Thymus (tissue), 14 donors: ENCODE measurements at places on chromosomes 2 and 18.

- no peaks in the 10 kb centered on the region for H3K27me3 ChIP-seq
- no peak for DNase-seq
- H3K36me3 ChIP-seq: no peaks in the 10 kb centered on the region
- no peak overlapping the region for H3K4me3 ChIP-seq
- H3K4me1 ChIP-seq: no peaks in the 10 kb centered on the region
Observed at GRCh38 chr2:2464094-2464493, 133.0 kb upstream of the MYT1L start.

GRCh38 chr18:4587204-4587603 is 132.1 kb upstream of the DLGAP1 start:
- no peak overlapping the region for H3K27ac ChIP-seq
- no peaks in the 10 kb centered on the region for H3K27me3 ChIP-seq
- H3K4me1 ChIP-seq: no peaks in the 10 kb centered on the region
- H3K4me3 ChIP-seq: no peak overlapping the region
- H3K36me3 ChIP-seq: no peaks in the 10 kb centered on the region

DNA sequence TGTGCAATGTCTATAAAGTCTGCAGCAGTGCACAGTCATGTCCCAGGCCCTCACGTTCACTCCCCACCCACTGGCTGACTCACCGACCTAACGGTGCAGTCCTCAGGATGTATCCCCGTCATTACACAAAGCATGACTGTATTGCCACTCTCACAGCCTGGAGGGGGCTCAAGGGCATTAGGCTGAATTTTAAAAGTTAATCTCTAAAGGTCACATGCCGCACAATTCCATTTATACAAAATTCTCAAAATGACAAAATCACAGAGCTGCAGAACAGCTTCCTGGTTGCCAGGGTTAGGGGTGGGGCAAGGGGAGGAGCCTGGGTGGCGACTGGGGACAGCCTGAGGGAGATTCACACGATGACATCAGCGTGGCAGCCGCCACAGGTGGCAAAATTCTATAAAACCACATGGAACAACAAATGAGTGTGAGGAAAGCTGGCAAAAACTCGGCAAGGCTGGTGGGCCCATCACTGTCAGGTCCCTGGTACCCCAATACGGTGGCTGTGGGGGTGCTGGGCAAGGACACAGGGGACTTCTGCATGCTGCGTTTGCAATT is 97.6 kb downstream of the NDUFA10 start:
- H3K4me1 ChIP-seq: no peaks in the 10 kb centered on the region
- H3K27ac ChIP-seq: no peak overlapping the region
- DNase-seq: no peak
- no peaks in the 10 kb centered on the region for H3K36me3 ChIP-seq
- H3K27me3 ChIP-seq: no peaks in the 10 kb centered on the region

- H3K4me3 ChIP-seq: no peak overlapping the region
- no peak for DNase-seq
- H3K36me3 ChIP-seq: no peaks in the 10 kb centered on the region
- no peaks in the 10 kb centered on the region for H3K4me1 ChIP-seq
- H3K27ac ChIP-seq: no peak overlapping the region
Observed at GRCh38 chr2:27828305-27828704, 56.8 kb downstream of the MRPL33 start.
